Tibial artery (tissue), 4 donors: ENCODE measurements at places on chromosomes 6 and 20.

GRCh38 chr20:48019496-48019895, 234.2 kb upstream of the SULF2 start:
- DNase-seq, result no peak

GRCh38 chr20:958936-959815, 42.9 kb downstream of the RSPO4 start:
- DNase-seq, result no peak

GRCh38 chr6:158868122-158868480, 48.9 kb upstream of the EZR start:
- DNase-seq, result no peak

GRCh38 chr6:116695401-116695800, 14.4 kb downstream of the KPNA5 start:
- no peak for DNase-seq

GRCh38 chr6:41463062-41463930, 82.9 kb upstream of the FOXP4 start:
- DNase-seq, result peak; percentile 84

DNA sequence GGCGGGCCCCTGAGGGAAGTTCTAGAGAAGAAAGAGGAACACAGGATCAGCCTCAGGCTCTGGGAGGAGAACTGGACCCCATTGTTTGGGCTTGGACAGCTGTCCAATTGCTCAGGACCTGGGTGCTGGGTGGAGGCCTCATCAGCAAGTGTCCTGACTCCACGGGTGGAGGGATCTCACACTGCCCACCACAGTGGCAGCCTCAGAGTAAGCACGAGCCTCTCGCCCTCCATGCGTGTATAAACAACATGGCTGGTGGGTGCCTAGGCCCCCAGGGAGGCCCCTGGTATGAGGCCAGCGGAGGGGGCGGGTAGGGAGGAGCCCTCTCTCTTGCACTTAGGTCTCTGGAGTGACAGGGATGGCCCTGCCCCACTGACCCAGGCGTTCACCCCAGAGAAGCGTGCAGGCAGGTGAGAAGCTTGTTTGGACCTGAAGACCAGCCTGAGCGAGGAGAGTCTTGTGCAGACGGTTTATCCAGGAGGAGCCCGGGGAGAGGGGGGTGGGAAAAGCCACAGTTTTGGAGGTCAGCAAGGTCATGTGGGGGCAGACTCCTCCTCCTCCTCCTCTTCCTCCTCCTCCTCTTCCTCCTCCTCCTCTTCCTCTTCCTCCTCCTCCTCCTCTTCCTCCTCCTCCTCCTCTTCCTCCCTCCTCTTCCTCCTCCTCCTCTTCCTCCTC, 41.9 kb upstream of the BHLHE23 start:
- DNase-seq, result no peak

- DNase-seq, result peak; percentile 55
These were observed 49.2 kb downstream of the MYH7B start for GRCh38 chr20:35004749-35005462.

DNA sequence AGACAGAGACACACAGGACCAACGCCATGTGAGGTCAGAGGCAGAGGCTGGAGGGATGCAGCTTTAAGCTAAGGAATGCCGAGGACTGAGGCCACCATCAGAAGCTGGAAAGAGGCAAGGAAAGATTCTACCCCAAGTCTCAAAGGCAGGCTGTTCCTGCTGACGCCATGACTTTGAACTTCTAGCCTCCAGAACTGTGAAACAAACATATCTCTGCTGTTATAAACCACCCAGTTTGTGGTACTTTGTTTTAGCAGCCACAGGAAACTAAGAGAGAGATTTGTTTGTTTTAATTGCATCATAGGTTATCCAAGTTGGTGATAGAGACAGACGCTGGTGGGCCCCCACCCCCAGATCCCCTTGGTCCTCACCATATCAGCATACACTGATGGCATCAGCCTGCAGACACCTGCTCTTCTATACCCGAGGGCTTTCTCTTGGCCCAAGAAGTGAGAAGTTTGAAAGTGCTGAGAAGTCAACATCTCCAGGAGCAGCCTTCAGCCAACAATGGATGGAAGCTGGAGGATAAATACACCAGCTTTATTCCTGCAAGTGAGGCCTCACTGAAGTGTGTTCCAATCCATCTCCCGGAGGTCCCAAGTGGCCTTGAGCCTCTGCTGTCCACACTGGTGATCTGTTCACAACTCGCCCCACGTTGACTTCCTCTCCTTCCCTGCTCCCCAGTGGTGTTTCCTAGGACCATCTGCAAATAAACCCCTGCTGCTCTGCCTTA, 154.7 kb downstream of the BTBD3 start:
- DNase-seq, result no peak

GRCh38 chr20:18504479-18505060, 3.2 kb upstream of the SEC23B start:
- DNase-seq, result no peak

DNA sequence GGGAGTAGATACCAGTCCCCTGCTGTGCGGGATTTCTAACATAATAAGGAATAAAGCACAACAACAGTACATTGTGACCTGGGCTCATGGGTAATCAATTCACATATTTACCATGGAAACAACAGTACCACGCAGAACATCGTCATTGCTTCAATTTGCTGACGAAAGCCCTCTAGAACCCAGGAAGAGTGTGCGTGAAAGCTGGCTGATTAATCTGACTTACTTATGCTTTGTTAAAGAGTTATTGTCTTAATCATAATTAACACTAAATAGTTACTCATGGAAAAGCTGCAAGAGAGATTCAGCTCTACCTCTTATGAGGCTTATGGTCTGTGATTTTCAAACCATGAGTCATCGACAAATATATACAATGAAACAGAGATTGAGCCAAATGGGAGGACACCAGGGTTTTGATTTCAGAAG, 644.3 kb upstream of the AGPAT4 start:
- DNase-seq, result no peak

DNA sequence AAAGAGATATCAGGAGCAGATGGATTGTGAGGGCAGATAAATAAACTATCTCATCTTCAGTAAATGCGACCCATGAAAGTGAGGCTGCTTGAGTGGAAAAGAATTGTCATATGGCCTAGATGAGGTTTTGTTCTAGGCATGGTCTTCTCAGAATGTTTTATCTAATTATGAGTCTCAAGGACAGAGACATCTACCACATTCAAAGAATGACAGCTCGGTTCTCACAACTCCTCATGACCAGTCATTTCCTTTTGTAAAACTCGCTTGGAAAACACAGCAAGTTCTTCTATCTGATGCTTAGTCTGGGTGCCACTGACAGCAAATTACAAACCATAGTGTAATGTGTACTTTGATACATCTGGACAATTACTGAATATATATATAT, 140.5 kb downstream of the CCDC170 start:
- no peak for DNase-seq

DNA sequence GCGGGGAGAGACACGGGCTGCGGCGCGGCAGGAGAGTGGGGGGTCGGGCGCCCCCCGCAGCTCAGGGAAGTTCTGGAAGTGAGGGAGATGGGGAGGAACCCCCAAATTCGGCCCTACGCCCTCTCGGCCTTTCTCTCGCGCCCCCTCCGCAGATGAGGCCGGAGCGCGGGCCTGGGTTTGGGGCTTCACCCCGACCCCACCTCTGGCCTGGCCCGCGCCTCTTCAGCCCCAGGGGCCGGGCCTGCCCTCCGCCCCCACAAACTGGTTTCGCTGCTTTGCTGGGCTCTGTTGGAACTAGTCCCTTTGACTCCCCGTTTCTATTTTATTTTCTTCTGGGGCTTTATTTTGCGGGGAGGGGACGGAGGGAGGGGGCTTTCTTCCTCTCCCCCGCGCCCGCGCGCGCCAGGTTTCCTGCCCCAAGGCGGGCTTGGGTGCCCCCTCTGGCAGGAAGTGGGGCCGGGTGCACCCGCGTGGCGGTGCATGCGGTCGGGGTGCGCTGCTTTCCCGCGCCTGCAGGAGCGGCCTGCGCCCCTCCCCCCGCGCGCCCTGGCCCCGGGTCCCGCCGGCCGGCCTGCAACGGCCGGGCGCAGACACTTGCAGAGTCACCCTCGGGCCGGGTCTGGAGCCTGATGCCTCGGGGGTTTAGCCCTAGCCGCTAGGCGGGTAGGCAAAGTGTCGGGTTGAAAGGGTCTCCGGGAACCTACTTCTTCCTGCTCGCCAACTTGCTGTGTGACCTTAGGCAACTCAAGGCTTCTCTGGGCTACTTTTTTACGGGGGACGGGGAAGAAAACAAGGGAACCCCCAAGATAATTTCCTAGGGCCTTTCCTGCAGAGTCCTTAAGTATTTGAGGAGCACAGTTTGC, 1.3 kb downstream of the HMGA1 start:
- no peak for DNase-seq

DNA sequence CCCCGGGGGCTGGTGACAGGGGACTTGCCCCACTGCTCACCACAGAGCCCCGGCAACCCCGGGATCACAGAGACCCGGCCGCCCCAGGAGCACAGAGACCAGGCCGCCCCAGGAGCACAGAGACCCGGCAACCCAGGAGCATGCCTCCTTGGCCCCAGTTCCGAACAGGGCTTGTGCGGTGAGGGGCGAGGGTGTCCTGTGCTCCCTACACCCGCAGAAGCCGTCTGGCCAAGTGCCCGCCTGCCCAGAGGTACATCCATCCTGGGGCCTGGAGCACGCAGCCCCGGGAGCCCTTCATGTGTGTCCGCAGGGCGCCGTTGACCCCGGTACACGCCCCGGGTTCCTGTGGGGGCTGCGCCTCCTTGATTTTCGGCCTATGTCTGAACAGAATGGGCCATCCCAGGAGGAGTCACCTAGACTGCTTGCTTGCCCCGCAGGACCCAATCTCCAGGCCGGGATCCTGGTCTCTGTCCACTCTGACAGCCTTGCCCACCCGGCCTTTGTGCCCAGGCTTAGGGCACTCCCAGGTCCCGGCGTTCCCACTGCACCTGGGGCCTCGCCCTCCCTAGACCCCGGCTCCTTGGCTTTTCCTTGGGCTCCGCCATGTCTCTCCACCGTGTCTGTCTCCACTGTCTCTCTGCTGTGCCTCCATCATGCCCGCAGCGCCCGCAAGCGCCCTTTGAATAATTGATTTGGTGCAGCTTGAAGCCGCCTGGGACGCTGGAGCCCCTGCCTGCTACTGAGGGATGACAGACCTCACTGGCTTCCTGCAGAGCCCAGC, 219.8 kb downstream of the ERMARD start:
- no peak for DNase-seq

DNA sequence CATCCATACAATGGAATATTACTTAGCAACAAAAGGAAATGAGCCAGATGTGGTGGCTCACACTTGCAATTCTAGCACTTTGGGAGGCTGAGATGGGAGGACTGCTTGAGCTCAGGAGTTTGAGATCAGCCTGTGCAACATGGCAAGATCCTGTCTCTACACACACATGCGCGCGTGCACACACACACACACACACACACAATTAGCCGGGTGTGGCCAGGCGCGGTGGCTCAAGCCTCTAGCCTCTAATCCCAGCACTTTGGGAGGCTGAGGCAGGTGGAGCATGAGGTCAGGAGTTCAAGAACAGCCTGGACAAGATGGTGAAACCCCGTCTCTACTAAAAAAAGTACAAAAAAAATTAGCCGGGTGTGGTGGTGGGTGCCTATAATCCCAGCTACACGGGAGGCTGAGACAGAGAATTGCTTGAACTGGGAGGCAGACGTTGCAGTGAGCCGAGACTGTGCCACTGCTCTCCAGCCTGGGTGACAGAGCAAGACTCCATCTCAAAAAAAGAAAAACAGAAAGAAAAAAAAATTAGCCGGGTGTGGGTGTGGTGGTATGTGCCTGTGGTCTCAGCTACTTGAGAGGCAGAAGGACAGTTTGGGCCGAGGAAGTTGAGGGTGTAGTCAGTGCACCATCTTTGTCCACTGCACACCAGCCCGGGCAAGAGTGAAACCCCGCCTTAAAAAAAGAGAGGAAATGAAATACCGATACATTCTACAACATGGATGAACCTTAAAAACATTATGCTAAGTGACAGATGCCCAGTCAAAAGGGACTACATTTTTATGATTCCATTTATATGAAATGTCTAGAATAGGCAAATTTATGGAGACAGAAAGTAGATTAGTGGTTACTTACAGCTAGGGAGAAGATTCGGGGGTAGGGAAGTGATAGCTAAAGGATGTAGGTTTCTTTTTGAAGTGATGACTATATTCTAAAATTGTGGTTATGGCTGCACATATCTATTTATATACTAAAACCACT, 52.5 kb downstream of the RBL1 start:
- no peak for DNase-seq

- no peak for DNase-seq
These were observed 172.3 kb downstream of the PKHD1 start for GRCh38 chr6:51915098-51915497.

DNA sequence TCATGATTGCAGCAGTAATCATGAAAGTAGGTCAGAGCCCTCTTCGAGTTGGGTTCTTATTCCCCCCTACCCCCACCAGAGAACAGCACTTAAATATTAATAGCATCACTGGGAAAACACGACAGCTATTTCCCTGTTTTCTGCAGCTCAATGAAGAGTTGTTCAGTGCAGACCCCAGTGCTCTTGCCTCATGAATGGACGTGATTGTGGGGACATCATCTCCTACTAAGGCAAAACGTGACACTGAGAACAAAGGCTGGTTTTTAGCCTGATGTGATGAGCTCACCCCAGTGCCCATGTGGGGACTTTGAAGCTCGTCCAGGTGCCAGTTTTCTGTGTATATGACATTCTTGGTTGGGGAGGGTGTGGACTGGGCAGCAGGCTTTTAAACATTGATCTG, 105.9 kb downstream of the SLC35F1 start:
- no peak for DNase-seq

- DNase-seq, result no peak
These were observed 670.7 kb upstream of the CITED2 start for GRCh38 chr6:140045116-140045515.

GRCh38 chr6:84515067-84515466, 249.3 kb downstream of the TBX18 start:
- no peak for DNase-seq

DNA sequence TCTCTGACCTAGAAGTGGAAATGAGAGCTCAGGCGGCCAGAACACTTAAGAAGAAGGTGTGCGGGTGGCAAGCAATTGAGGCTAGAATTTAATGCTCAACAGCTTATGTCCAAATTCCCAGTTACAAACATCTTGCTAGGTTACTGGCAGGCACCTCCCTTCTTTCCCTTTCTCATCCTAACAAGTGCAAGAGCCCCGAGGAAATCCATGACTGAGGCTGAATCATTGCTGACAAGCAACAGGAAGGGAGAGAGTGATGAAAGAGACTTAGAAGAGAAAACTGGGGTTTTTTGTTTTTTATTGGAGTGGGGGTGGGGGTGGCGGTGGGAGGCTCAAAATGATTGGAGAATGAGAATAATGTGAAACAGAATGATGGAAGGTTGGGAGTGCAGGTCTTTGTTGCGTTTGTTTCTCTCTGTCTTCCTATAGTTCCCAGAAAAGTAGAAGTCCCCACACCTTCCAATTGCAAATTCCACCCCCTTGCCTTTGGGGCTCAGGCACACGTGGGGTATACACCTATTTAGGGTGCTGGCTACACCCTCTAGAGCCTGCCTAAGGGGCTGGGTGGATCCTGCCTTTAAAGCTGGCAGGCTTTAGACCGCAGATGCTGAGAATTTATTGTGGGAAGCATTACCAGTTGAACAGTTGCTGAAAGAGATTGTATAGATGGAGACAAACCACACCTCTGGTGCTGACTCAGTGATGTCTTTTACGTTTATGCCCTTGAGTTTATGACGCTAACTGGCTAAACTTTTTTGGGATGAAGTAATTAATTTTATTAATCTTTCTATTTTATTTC, 1.4 kb downstream of the FAM83B start:
- no peak for DNase-seq

- DNase-seq, result no peak
These were observed 9.7 kb downstream of the RNF146 start for GRCh38 chr6:127276331-127276730.

- DNase-seq, result no peak
These were observed 627.5 kb downstream of the COL12A1 start for GRCh38 chr6:74578339-74578738.

- DNase-seq, result no peak
These were observed 67.8 kb downstream of the MMS22L start for GRCh38 chr6:97215157-97215769.

GRCh38 chr6:88165844-88166492, at the start of gene CNR1:
Gene CNR1 (minus strand): TSS chr6:88166347. CDS start chr6:88145274, 21,073 bp downstream.
- peak; percentile 88 for DNase-seq
